ENCODE measurements at places on chromosomes 3 and 15. TPM values are rescaled to one million over a fixed set of nuclear protein-coding genes. Genes with fewer than 3 reads are reported as not detected.

The IL17RE gene
- 9.6 TPM for total RNA-seq

DNA sequence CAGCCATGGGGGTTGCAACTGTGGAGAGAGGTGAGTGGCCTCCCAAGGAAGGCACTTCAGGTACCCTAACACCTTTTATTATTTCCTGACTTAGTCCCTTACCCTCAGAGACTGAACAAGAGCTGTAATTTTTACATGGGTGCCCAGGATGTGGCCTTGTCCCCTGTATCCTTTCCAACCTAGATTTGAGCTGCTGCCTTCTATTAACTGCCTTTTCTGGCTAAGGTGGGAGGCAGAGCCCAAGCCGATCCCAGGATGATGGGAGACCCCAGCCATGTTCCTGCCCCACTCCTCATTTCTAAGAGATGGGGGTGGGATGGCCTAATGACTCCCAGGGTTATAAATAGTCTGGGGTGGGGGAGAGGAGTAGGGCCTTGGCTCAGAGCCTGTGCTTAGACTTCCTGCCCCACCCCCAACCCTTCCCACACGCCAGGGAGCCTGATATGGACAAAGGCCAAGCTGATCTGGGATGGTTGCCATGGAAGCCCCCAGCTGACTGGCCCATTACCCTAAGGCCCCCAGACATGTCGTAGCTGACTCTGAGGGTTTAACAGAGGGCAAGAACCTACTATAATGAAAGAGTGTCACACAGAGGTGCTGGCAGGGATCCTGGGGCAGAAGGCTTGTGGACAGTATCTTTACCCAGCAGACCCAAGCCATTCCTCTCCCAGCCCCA is 1.9 kb downstream of the KLHDC8B start:
- DNase-seq: no peak

The CDHR4 gene
- 0.46 TPM for total RNA-seq

The ST8SIA2 gene
- not detected for total RNA-seq

GRCh38 chr15:77838061-77838460 is 205.3 kb upstream of the LINGO1 start:
- peak; percentile 51 for DNase-seq

- no peak for DNase-seq
Observed at GRCh38 chr3:183155499-183155898, 7.0 kb downstream of the LAMP3 start.

GRCh38 chr15:92082006-92082843 is 228.7 kb downstream of the SLCO3A1 start:
- DNase-seq: peak; percentile 88

DNA sequence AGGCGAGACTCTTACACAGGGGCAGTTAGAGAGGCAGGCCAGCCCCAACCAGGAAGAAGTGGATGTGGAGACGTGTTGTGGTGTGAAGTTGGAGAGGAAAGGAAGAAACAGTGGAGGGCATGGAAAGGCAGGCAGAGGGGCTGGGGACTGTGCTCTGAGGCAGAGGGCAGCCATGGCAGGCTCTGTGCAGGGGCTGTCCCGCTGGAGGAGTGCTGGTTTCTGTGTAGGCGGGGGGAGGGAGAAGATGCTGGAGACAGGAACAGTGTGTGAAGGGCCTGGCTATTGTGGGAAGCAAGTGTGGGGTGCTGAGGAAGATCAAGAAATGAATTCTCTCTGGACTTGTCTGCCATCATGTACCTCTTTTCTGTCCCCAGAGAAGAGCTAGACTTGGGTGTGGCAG is 21.0 kb downstream of the SNAPC5 start:
- DNase-seq: no peak

- DNase-seq: no peak
Observed at GRCh38 chr15:74303741-74304309, 63.6 kb downstream of the CYP11A1 start.

The AADAC gene
- 0.42 TPM for total RNA-seq

The NR1I2 gene
- total RNA-seq: 0.19 TPM

GRCh38 chr15:76799760-76800159 is 105.4 kb downstream of the SCAPER start:
- no peak for DNase-seq

The RYR3 gene
- 9.9 TPM for total RNA-seq

GRCh38 chr3:175240921-175241320 is 381.8 kb downstream of the NAALADL2 start:
- no peak for DNase-seq

All from posterior vena cava (tissue), 2 donors.